Stimulated activated CD8-positive, alpha-beta memory T cell treated with anti-CD3 and anti-CD28 coated beads, Interleukin-7, amount 100 ng/mL, for 4 hours (primary cell): ENCODE measurements at places on chromosomes 3 and 15.

DNA sequence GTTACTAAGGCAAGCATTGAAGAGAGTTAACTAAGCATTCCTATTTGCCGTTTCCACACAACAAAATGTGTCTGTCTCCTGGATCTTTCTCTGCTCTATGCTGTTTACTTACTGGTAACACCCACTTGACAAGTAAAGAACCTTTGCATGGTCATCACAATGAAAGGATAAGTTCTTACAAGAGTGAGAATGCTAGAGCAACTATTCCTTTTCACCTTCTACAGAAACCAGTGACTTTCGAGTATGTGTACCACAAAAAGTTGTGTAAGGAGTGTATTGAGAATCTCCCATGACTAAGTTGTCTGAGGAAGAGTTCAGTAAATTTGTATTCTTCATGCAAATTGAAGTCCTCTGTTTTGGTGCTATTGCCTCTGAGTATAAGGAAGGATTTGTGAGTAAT lies 10.8 kb downstream of the TIPARP start:
- no peak for DNase-seq

- DNase-seq, result no peak
Observed at GRCh38 chr3:37752649-37753025, 109.0 kb upstream of the CTDSPL start.

DNA sequence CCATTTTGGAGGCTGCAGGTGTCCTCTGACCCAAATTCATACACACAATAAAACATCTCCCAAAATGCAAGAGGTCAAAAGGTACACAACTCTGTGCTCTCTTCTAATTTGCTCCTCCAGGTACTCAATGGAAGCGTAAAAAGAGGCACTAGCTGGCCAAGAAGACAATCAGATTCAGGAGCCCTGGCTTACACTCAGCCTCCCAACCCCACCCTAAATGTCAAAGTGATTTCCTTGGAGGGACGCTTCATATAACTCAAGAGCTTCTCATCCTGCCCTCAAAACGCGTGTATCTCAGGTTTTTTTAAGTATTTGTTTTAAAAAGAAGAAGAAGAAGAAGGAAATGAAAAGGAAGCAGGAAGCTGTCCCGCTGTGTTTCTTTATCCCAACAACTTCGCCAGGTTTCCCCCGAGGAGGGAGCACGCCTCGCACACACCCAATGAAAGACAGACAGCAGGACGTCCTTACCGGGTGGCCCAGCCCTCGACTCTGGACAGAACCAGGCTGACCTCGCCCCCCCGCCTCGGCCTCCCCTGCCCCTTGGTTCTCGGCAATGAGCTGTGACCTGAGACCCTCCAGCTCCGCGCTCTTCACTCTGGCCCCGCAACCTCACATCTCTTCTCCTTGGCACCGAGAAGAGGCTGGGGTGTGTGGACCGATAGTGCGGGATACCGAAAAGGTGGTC lies 620.7 kb upstream of the ZNF385D start:
- no peak for DNase-seq

DNA sequence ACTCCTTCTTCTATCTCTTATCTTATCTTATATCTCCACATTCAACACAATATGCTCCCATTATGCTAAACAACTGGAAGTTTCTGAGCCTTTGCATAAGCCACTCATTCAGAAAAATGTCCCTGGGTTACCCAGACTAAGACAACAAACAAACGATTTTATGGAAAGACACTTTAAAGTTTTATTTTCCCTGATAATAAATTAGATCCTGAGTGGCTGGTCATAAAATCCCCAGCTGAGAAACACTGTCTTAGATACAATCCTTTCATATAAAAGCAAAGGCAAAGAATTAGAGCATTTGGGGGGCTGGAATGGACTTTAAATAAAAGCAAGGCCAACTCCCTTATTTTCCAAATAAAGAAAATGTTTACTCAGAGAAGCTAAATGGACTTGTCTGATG lies 322.3 kb downstream of the GBE1 start:
- DNase-seq, result no peak

GRCh38 chr3:137970914-137971831 lies 38.8 kb upstream of the CLDN18 start:
- DNase-seq, result peak; percentile 2

DNA sequence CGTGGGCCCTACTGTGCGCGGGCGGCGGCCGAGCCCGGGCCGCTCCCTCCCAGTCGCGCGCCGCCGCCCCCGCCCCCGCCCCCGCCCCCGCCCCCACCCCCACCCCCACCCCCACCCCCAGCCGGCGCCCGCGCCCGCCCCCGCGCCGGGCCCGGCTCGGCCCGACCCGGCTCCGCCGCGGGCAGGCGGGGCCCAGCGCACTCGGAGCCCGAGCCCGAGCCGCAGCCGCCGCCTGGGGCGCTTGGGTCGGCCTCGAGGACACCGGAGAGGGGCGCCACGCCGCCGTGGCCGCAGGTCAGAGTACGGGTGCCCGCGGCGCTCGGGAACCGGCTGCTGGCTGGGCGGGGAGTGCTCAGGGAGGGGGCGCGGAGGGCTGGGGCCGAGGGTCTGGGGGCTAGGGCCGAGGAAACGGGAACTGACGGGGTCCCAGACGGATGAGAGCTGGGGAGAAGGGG lies 1.1 kb upstream of the PPARG start:
- no peak for DNase-seq

GRCh38 chr3:193225302-193226125 lies 15.5 kb upstream of the PLAAT1 start:
- no peak for DNase-seq

GRCh38 chr3:11154036-11154952 lies at the start of gene HRH1:
Gene HRH1 (plus strand): TSS chr3:11154493. CDS start chr3:11259038, 104,545 bp downstream.
- no peak for DNase-seq

DNA sequence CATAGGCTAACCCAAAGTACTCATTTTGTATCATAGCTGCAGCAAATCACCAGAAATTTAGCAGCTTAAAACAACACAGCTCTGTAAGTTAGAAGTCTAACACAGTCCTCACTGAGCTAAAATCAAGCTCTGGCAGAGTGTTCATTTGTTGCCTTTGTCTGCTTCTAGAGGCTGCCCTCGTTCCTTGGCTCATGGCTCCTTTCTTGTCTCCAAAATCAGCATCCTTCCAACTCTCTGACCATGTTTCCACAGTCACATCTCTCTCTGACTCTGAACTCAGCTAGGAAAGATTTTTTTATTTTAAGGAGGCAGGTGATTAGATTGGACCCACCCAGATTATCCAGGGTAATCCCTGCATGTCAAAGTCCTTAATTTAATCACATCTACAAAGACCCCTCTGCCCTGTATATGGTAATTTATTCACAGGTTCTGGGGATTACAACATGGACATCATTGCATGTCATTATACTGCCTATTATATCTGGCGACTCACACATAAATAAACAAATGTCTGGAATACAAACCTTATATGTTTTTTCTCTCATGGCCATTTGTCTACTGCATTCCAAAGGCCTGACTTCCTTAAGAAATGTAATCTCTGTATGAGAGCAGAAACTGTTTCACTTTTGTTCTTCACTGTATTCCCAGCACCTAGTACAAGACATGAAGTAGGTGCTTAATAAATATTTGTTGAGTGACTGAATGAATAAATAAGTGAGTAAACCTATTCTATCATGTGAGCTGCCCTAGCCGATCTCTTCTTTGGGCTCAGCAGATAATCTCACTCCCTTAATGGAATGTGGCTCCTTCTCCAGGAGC lies 15.1 kb upstream of the UACA start:
- no peak for DNase-seq

GRCh38 chr3:151620071-151620470 lies 113.7 kb upstream of the AADACL2 start:
- DNase-seq, result no peak

- no peak for DNase-seq
Observed at GRCh38 chr3:194856296-194856695, 170.6 kb downstream of the FAM43A start.

- DNase-seq, result no peak
Observed at GRCh38 chr3:189096092-189096491, 75.7 kb upstream of the TPRG1 start.

DNA sequence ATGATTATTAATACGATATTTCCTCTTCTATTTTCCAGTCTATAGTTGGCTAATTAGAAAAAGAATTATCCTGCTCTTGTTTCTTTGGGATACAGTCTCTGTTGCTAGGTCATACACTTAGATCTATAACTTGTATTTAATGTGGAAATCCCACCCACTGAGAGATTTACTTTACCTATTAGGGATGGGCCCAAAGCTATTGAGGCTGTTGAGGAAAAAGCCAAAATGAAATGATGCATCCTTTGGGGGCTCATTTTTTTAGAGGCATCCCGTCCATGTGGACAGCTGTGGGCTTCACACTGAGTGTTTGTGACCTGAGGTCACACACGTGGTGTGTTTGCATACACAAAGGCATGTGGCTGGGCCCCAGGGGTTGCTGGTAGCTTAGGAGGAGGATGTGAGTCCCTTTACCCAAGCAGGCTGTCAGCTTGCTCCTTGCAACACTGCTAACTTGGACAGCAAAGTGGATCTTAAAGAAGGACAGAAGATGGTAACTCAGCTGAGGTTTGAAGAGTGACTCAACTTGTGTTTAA lies 477.4 kb downstream of the AGBL1 start:
- DNase-seq, result no peak

DNA sequence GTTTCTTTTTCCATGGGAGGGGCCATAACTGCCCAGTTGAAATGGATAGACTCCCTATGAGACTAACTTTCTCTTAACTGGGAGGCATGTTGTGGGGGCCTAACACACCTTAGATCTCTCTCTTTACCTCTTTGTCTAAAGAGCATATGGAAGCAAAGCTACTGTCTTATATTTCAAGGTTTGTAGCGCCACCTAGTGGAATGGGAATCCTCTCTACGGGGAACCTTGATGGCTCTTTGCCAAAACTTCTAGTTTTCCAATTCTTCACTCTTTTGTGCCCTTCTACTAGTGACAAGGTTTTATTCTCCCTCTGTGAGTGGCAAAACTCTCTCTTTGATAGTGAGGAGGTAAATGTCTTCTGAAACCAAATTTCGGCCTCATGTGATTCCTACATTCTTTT lies 1030.4 kb upstream of the CADM2 start:
- DNase-seq, result no peak

DNA sequence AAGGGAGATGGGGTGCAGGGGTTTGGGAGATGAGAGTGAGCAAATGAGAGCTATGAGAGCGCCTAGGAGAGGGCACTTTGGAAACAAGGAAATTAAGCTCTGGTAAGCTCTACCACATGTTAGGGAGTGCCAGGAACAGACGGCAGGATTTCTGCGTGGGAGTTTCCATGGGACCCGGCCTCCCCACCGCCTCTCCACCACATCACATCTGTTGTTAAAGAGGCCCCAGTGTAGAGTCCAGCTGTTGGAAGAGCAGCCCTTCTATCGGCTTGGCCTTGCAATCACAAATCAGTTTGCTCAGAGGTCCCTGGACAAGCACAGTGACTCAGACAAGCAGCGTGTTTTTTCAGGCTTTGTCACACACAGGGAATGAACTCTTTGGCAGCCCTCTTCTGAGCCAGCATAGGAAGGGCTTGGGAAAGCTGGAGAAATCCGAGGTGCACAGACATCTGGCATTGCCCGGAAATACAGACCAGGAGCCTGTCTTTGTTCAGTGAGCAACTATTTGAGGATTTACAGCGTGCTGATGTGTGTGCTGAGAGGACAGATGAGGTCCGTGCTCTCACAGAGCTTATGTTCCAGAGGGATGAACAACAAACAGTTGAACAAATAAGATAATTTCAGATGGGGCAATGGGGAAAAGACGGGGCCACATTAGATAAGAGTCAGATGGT lies 370.6 kb upstream of the PROK2 start:
- no peak for DNase-seq

DNA sequence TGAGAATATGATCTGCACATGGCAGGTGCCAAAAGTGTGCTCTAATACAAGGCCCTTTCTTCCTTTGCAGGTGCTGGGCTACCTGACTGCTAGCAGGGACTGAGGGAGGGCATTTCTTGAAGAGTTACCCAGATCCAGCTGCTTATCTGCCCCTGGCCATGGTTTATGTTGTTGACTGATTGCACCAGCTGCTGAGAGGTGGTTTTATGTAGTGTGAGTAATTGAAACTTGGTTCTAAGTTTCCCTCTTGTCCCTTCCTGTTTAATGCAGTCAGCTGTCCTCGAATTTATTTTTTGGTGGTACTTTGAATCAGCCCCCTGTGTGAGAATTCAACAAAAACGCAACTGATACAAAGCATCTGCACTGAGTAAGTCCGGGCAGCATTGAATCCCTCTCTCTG lies 288.3 kb upstream of the C2CD4B start:
- no peak for DNase-seq

DNA sequence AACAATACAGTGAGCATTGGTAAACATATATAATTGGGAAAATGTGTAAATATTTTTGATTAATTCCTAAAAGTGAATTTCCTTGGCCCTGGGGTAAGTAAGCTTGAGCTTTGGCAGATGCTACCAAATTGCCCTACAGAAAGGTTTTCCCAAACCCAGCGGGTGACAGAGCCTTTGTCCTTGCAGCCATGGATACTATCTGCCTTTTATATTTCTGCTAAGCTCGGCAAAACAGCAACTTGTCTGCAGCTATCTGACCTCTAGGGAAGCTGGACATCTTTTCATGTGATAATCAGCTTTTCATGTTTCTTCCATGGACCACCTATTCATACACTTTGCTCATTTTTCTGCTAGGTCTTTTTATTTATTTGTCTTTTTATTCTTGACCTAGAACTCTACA lies 64.7 kb upstream of the SEC22A start:
- no peak for DNase-seq

DNA sequence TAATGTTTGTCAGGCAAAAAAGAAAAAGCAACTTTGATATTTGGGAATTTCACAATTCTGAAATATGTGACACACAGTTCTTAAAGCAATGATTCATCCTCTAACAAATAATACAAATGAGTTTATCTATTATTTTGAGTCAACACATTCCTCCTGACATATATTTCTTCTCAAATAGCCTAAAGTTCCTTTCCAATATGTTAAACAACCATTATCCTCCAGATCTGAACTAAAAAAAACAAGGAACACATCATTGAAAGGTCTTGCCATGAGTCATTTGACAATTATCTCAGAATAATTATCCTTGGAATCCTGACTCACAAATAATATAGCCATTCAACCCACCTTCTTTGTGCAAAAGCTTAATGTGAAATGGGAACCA lies 208.7 kb upstream of the CDIN1 start:
- no peak for DNase-seq

DNA sequence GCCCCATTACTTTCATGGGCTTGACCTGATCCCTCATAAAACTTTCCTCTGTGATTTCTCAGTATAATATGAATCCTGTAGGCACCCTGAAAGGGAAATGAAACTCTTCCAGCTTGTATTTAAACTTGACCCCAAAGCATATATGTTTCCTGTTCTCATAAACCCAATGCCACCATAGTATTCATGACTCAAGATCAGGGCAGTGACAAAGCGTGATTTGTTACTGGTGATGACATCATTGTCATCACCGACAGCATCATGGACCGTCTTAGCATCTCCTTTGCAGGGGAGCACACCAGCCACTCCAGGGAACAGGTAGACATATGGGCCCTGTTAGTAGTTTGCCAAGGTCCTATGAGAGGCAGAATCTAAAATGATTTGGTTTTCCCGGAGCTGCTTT lies 741.2 kb downstream of the NR2F2 start:
- no peak for DNase-seq

DNA sequence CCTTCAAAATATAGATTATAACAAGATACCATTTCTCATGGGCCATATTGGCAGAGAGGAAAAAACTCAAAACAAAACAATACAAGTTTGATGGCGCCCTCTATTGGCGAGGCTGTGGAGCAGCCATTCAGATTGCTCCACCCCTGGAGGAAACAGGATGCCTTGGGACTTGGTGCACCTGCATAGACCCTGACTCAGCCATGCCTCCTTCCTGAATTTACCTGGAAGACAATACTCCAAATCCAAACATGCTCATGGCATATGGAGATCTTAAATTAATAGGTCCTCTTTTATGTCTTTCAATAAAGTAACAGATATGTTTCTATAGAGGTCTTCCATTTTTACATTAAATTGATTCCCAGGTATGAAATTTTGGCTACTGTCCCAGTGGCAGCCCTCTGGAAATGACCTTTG lies 90.0 kb downstream of the APBA2 start:
- peak; percentile 36 for DNase-seq
